ENCODE measurements at places on chromosomes 11 and 22.

DNA sequence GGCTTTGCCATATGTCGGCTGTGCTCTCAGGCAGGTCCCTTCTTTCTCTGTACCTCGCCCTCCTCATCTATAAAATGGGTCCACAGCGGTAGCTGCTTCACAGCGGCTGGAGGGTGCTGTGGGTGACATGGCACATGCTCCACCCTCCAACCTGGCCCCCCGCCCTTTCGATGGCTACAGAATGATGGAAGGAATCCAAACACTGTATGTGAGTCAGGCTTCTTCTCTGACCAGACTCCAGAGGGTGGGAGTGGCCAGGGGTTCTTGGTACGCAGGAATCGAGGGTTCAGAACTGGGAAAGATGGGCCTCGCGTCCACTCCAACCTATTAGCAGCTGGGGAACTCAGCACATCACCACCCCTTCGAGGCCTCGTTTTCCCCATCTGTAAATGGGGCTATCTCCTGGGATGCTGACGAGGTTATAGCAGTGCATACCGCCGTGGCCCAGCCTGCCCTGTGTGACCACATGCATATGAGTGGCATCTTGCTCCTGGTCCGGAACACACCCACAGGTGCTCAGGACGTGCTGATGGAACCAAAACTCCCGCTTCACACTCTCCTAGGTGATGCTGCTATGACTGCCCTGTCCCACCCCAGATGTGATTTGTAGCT, 26.4 kb downstream of the MN1 start:
- DNase-seq = no peak

GRCh38 chr11:35348898-35349687, 70.3 kb downstream of the SLC1A2 start:
- peak; percentile 34 for DNase-seq

- no peak for DNase-seq
Measured at GRCh38 chr11:33116535-33116934, 44.7 kb downstream of the CSTF3 start.

DNA sequence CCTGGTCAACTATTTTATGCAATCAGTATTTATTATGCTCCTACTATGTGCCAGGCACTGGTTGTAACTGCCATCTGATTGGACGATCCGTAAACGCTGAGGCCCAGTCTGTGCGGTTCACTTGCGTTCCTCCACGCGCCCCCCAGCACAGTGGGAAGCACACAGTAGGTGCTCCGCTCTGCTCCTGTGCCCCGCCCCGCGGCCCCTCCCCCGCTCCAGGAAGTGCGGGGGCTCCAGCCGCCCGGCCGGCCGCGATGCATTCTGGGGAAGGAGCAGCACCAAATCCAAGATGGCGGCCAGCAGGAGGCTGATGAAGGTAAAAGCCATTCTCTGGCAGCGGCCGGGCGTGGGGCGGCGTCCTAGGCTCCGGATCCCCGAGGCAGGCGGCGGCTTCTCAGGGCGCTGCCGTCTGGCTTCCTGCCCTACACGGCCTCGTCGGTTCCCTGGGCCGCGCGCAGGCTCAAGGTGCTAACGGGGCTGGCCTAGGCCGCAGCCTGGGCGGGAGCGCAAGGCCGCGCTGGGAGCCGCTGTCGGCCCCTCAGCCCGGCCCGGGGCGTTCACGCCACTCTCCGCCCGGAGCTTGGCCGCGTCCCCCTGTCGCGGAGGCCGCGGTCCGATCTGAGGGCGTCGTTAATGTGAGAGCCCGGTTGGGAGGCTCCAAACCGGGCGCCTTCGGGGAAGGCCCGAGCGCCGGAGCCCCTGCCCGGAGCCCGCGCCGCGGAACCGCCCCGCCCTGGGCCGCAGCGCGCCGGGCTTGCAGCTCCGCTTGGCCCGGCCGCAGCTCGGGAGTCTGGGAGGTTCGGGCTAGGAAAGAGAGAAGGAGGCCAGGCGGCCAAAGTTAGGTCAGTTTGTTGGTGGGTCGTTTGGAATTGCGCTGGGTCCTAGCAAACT, at the start of gene UBE2L3:
Gene UBE2L3 (plus strand): TSS at position 259 of the 891 bp plus-strand sequence. CDS start 31 bp downstream, at position 290.
- peak; percentile 72 for DNase-seq

DNA sequence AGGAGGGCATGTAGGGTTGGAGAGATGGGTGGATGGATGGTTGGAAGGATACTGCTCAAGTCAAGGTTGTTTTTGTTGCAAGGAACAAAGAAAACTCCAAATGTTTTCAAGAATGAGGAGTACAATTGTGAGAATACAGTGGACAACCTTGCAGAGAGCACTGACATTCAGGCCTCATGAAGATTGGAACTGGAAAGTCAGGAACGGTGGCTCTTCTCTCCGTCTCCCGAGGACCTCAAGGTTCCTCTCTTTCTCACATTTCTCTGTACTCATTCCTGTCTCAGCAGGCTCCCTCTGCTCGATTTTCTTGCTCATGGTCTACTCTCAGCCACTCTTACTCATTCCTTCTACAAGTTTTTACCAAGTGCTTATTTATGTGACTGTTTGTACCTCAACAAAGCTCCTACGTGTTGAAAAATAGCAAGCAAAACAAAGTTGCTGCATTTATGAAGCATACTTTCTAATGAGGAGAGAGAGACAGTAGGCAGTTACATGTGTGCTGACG, 97.6 kb downstream of the SWAP70 start:
- DNase-seq = no peak

DNA sequence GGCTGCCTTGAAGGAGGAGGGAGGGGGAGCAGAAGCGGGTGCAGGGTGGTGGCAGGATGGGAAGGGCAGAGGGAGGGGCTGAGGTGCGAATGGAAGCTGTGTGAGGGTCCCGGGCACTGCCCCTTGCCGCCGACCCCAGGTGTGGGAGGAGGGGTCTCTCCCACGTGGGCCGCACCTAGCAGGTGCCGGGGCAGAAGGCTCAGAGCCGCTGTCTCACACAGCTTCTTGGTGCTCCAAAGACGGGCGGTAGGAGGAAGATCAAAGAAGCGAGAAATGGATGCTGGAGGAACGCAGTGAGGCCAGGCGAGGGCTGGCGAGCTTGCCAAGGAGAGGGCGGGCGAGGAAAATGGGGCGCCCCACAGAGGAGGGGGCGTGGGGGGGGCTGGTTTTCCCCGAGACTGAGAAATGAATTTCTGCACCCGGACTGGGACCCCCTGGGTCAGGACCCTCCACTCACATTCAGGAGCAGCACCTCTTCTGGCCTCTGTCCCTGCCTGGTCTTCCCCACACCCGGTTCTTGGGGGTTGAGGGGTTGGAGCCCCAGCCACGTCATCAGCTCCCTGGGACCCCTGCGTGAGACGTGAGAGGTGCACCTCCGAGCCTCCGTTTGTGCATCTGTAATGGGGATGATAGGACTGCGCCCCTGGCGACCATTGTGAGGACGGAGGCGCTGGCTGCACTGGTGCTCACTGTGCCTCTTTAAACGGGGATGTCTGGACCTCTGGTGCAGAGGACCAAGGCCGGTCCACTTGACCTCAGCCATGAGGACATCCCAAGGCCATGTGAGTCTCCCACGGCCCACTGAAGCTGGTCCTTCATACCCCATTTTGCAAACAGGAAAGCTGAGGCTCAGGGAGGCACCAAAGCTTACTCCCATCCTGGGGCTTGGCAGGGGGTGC, 16.8 kb downstream of the LSP1 start:
- no peak for DNase-seq

DNA sequence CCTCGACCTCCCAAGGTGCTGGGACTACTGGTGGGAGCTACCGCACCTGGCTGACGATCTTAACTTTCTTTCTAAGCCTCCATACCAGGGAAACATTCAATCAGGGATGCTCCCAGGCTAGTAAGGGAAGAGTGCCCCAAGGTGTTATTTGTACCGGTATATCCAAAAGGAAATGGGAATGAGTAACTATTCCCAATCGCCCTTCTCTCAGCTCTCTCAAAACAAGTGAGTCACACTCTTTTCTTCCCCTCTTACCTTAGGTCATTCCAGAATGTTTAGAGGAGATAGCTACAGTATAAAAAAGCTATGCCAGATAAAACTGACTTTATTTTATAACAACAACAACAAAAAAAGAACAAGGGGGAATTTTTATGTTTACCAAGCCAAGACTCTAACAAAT, 13.7 kb downstream of the DCDC1 start:
- DNase-seq = no peak

DNA sequence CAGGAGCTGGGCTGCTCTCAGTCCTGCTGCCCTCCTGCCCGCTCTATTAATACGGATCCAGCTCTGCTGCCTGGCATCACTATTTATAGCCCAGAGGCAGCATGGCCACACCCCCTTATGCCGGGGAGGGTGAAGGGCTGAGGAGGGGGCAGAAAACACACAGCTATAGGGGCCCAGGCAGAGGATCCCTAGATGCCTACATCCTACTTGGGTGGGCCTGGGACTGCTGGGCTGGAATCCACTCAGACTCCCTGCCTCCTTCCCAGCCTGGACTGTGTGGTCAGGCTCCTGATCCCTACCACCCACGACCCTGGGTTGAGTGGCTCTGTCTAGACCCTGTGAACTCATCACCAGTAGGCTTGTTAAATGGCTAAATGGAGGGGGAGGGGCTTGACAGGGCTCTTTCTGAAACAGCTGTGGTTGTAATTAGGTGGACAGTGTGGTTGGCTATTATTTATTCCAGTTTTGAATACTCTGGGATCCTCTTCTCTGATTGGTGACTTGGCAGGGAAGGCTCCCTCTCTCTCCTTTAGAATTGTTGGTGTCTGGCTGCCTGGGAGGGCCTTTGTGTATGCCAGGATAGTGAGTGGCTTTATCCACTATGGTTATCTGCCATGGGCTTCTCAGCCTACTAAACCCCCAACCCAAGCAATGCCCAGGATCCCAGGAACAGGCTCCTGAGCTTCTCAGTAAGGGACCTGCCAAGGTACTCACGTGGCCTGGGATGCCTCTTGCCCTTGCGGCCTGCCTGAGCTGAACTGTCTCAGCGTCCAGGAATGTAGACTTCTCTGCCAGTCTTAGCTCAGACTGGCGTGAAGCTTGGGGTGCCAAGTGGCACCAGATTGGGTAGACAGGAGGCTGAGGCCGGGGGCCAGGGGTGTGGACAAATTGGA, 15.2 kb downstream of the PHLDB1 start:
- DNase-seq = peak; percentile 75

DNA sequence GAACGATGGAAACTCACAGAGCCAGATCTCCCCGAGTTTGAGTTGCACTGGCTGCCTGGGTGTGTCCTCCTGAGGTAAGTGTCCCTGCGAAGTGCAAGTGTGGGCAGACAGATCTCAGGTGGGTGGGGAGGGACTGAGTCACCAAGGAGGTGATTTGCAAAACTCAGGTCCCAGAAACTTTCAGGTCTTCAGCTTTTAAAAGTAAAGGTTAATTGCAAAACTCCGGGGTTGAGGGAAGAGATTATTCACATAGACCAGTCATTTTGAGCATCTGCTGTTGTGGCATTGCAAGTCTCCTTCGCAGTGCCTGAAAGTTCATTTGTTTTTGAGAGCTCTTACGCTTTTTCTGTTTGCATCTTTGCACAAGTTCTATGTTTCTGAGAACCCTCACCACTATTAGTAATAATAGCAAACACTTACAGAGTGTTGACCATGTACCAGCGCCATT, 7.1 kb downstream of the CD44 start:
- DNase-seq = no peak

- no peak for DNase-seq
Measured at GRCh38 chr11:88345408-88345807, 7.9 kb upstream of the CTSC start.

DNA sequence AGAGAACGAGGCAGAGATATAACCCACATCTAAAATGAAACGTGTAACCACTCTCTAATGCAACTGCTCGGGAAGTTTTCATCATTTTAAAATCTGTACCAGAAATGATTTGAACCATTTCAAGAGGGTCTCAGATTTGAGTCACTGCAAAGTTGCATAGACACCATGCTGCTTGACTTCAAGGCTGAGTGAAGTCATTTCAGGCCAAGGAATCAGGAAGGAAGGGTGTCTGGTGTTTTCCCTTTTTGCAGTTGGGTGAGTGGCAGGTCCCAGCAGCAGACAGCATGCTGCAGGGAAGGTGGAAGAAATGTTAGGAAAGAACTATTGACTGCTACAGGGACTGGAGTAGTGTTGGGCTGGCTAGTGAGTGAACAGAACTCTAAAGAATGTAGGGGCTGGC, 16.5 kb downstream of the TANGO2 start:
- no peak for DNase-seq

DNA sequence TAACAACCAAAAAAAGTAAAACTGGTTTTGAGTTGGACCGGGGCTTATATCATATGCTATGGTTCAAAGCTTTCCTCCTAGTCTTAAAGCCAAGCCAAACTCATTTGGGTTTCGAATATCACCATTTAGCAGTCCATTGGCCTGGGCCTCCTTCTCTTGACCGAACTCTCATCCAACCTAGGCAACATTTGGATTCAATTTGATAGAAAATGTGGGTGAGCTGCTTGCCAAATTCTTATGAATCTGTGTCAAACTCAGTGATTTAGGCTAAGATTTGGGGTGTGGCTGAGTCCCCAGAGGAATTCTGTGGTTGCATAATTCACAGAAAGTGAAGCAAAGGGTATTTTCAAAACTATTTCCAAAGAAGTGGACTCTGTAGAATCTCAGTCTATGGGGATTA, 83.7 kb downstream of the BLID start:
- DNase-seq = no peak

DNA sequence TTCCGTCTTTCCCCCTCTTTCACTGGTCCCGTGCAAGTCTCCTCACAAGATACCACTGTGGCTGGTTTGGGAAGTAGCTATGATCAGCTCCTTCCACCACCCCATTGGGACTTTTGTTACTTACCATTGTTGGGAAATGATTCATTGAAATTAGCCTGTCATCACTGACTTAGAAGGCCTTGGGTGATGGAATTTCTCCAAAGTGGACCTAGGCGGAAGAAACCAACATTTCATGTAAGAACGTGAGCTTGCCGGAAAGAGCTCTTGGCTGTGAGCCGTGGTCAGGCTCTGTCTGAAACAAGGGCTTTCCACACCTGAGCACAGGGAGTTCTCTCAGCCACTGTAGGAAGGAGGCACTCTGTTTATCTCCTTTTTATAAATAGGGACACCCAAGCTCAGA, 23.5 kb upstream of the CRYBB3 start:
- no peak for DNase-seq

GRCh38 chr11:1520663-1521267, 34.2 kb upstream of the MOB2 start:
- DNase-seq = no peak

GRCh38 chr11:13440100-13440855, 22.7 kb downstream of the BTBD10 start:
- DNase-seq = peak; percentile 19

GRCh38 chr11:29119707-29120618, 896.9 kb downstream of the KCNA4 start:
- DNase-seq = no peak
